ENCODE measurements at places on chromosomes 7 and 10. TPM values are rescaled to one million over a fixed set of nuclear protein-coding genes. Genes with fewer than 3 reads are reported as not detected.

Gene GSDME
- total RNA-seq: 16.3 TPM

Gene INA
- not detected for total RNA-seq

Gene PDE6C
- not detected for total RNA-seq

Gene NUDT1
- 11.9 TPM for total RNA-seq

Gene CLDN15
- total RNA-seq: 14.8 TPM

Gene KCNMA1
- 144 TPM for total RNA-seq

Gene CPN1
- total RNA-seq: not detected

- H3K27ac ChIP-seq: no peak overlapping the region
- no peaks in the 10 kb centered on the region for H3K36me3 ChIP-seq
- H3K4me1 ChIP-seq: peaks cover 6% of the 10 kb centered on the region
- DNase-seq: no peak
- H3K4me3 ChIP-seq: no peak overlapping the region
These were observed 107.4 kb downstream of the FAM107B start for GRCh38 chr10:14667280-14667679.

- no peak for DNase-seq
- H3K27ac ChIP-seq: no peak overlapping the region
- no peaks in the 10 kb centered on the region for H3K27me3 ChIP-seq
- no peak overlapping the region for H3K4me3 ChIP-seq
These were observed 567.7 kb downstream of the ETV1 start for GRCh38 chr7:13421776-13422175.

GRCh38 chr10:8066124-8066523 lies 11.6 kb downstream of the GATA3 start:
- H3K4me3 ChIP-seq: no peak overlapping the region
- H3K36me3 ChIP-seq: no peaks in the 10 kb centered on the region
- H3K4me1 ChIP-seq: no peaks in the 10 kb centered on the region
- H3K27me3 ChIP-seq: no peaks in the 10 kb centered on the region
- DNase-seq: no peak
- H3K27ac ChIP-seq: no peak overlapping the region

DNA sequence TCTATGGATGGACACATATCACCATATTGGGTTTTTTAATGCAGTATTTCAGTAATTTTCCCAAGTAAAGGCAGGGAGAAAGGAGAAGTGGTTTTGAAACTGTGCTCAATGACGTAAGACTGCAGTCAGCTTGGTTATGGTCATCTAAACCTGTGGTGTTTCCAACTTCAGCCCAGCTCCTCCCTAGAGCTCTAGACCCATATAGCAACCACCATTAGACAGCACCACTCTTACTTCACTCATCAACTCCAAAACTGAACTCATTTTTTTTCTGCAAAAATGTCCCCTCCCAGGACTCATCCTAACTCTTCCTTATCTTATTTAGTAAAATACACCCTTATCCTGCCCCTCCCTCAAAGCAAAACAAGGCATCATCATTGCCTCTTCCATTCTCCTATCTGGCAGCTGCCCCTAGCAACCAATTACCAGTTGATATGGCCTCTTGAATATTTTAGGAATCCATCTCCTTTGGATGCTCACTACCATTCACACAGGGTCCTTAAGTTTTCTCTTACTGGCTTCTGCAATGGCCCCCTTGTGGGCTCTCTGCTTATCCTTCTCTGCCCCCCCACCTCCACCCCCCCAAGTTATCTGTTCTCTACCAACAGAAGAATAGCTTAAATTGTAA lies 1.5 kb upstream of the RALA start:
- no peaks in the 10 kb centered on the region for H3K36me3 ChIP-seq
- no peak for DNase-seq
- H3K27me3 ChIP-seq: no peaks in the 10 kb centered on the region
- H3K4me1 ChIP-seq: peaks cover 1% of the 10 kb centered on the region
- H3K4me3 ChIP-seq: no peak overlapping the region

GRCh38 chr10:62048919-62049623 lies 147.6 kb downstream of the ARID5B start:
- peaks cover 4% of the 10 kb centered on the region for H3K36me3 ChIP-seq
- peak overlapping the region; percentile 87 for H3K27ac ChIP-seq
- peaks cover 7% of the 10 kb centered on the region for H3K4me1 ChIP-seq
- peak overlapping the region; percentile 99 for H3K4me3 ChIP-seq
- no peaks in the 10 kb centered on the region for H3K27me3 ChIP-seq

- no peaks in the 10 kb centered on the region for H3K4me1 ChIP-seq
- no peak overlapping the region for H3K27ac ChIP-seq
- no peak for DNase-seq
- no peaks in the 10 kb centered on the region for H3K36me3 ChIP-seq
These were observed 120.8 kb upstream of the NANOS1 start for GRCh38 chr10:118908557-118909256.

Gene TDRD1
- 0.19 TPM for total RNA-seq

DNA sequence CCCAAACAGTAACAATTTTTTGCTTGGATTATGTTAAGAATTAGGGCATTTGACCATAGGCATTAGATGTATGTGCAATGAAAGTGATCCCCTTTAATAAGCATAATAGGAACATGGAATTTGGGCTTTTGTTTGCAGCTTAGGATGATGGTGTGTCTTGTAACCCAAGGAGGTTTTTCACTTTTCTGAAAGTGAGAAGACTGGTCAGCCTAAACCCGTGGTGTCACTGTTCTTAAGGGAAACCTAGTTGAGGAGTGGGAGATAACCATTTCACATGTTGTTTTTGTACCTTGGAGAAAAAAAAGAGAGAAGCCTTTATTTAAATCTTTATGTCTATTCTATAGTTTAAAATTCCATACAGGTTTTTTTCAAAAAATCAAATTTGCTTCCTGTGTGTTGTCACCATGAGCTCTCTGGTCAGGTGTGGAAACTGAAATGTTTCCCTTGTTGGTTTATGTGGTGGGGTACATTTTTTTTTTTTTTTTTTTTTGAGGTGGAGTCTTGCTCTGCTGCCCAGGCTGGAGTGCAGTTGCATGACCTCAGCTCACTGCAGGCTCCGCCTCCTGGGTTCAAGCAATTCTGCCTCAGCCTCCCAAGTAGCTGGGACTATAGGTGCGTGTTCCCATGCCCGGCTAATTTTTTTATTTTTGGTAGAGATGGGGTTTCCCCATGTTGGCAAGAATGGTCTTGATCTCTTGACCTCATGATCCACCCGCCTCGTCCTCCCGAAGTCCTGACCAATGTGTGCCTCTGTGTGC lies 7.7 kb downstream of the CCM2 start:
- H3K4me3 ChIP-seq: no peak overlapping the region
- H3K27me3 ChIP-seq: no peaks in the 10 kb centered on the region
- no peak overlapping the region for H3K27ac ChIP-seq

Gene ZNF800
- total RNA-seq: 46.8 TPM

DNA sequence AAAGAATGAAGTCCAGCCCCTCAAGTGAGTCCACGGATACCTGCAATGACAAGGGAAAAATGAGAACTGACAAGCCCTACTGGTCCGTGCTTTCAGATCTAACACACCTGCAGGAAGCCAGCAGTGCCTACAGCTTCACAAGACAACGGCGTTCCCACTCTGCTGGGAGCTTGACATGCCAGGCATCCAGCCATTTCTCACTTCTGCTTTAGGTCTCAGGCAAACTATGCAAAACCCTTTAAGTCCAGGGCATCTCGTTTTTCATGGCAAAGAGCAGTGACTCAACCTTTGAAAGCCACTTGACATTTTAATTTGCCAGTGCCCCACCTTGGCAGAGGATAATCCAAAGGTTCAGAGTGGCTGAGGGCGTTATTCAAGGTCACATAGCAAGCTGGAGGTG lies 49.1 kb upstream of the GPAM start:
- no peaks in the 10 kb centered on the region for H3K27me3 ChIP-seq
- H3K4me3 ChIP-seq: no peak overlapping the region
- no peak for DNase-seq
- no peaks in the 10 kb centered on the region for H3K36me3 ChIP-seq

- DNase-seq: no peak
- H3K4me3 ChIP-seq: no peak overlapping the region
- no peak overlapping the region for H3K27ac ChIP-seq
- H3K4me1 ChIP-seq: no peaks in the 10 kb centered on the region
- H3K27me3 ChIP-seq: no peaks in the 10 kb centered on the region
These were observed 261.5 kb downstream of the ELMO1 start for GRCh38 chr7:37187179-37187578.

DNA sequence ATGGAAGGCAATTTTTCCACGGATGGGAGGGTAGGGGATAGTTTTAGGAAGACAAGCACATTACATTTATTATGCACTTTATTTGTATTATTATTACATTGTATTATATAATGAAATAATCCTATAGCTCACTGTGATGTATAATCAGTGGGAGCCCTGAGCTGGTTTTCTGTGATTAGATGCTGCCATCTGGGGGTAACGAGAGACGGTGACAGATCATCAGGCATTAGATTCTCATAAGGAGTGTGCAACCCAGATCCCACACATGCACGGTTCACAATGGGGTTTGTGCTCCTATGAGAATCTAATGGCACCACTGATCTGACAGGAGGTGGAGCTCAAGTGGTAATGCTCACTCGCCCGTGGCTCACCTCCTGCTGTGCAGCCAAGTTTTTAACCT lies 103.9 kb upstream of the STK17A start:
- no peak overlapping the region for H3K27ac ChIP-seq
- H3K27me3 ChIP-seq: peaks cover 1% of the 10 kb centered on the region
- H3K4me1 ChIP-seq: no peaks in the 10 kb centered on the region
- no peak for DNase-seq
- no peak overlapping the region for H3K4me3 ChIP-seq

GRCh38 chr7:16940776-16941175 lies 59.0 kb upstream of the AGR3 start:
- H3K36me3 ChIP-seq: no peaks in the 10 kb centered on the region
- no peaks in the 10 kb centered on the region for H3K27me3 ChIP-seq
- H3K27ac ChIP-seq: no peak overlapping the region
- H3K4me1 ChIP-seq: no peaks in the 10 kb centered on the region
- H3K4me3 ChIP-seq: no peak overlapping the region
- DNase-seq: no peak

Gene BLNK
- total RNA-seq: 4.1 TPM

Gene RHEB
- 107 TPM for total RNA-seq

DNA sequence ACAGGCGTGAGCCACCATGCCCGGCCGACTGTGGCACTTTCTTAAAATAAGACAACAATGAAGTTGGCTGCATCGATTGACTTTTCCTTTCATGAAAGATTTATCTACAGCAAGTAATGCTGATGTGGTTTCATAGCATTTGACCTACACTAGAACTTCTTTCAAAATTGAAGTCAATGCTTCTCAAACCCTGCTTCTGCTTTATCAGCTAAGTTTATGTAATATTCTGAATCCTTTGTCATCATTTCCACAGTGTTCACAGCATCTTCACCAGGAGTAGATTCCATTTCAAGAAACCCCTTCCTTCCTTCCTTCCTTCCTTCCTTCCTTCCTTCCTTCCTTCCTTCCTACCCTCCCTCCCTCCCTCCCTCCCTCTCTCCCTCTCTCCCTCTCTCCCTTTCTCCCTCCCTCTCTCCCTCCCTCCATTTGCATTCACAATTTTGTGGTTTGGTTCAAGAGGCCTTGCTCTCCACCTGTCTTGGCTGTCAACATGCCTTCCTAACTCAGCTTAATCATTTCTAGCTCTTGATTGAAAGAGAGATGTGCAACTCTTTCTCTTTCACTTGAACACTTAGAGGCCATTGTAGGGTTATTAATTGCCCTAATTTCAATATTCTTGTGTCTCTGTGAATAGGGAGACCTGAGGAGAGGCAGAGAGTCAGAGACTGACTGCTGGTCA lies 52.1 kb downstream of the HDAC9 start:
- no peak overlapping the region for H3K4me3 ChIP-seq
- H3K27me3 ChIP-seq: no peaks in the 10 kb centered on the region
- no peak overlapping the region for H3K27ac ChIP-seq
- peaks cover 5% of the 10 kb centered on the region for H3K4me1 ChIP-seq
- no peaks in the 10 kb centered on the region for H3K36me3 ChIP-seq

Gene FBXO24
- 0.81 TPM for total RNA-seq

DNA sequence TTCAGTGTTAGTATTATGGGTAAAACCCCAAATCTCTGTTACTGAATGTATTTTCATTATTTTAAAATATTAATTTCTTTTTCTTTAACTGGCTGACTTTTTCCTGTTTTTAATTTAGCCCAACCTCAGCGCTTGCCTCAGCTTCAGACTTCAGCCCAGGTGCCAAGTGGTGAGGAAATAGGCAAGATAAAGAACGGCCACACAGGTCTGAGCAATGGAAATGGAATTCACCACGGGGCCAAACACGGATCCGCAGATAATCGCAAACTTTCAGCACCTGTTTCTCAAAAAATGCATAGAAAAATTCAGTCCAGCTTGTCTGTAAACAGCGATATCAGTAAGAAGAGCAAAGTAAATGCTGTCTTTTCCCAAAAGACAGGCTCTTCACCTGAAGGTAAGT lies 57.5 kb downstream of the MDFIC start:
- H3K36me3 ChIP-seq: no peaks in the 10 kb centered on the region
- H3K4me3 ChIP-seq: no peak overlapping the region
- no peak overlapping the region for H3K27ac ChIP-seq
- H3K27me3 ChIP-seq: no peaks in the 10 kb centered on the region
- H3K4me1 ChIP-seq: no peaks in the 10 kb centered on the region
